ENCODE measurements at places on chromosomes 4 and X.

DNA sequence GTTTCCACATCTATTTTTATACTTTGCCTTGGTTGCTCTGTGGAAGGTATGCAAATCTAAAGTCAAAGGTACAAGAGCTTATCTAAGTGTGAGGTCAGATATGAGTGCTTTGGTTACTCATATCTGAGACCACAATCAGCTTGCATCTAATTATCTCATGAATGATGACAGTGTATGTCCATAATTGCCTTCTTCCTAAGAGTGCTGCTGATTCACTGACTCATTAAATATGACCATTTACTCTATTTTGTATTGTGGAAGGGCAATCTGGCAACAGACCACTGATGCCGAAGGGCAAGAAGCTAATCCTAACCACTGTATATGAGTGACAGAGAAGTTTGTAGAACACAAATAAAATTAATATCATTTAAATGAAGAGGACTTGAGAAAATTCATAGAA, 1190.2 kb upstream of the AGA start:
- no peak for DNase-seq

DNA sequence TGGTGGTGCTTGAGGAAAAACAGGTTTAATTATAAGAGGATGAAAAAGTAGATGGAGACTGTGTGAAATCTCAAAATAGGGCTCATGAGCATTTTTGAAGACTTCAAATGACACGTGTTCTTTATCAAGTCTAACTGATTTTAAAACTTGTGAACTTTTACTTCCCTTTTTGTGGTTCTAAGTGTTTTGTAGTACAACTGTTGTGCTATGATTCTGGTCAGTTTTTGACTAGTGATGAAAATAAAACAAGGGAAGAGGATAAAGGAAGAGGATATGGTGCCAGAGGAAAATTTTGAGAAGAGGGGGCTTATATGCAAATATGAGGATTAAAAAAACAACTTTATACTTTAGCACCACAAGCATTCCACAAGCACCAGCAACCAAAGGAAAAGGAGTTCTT, 644.0 kb downstream of the RPA4 start:
- DNase-seq, result no peak

DNA sequence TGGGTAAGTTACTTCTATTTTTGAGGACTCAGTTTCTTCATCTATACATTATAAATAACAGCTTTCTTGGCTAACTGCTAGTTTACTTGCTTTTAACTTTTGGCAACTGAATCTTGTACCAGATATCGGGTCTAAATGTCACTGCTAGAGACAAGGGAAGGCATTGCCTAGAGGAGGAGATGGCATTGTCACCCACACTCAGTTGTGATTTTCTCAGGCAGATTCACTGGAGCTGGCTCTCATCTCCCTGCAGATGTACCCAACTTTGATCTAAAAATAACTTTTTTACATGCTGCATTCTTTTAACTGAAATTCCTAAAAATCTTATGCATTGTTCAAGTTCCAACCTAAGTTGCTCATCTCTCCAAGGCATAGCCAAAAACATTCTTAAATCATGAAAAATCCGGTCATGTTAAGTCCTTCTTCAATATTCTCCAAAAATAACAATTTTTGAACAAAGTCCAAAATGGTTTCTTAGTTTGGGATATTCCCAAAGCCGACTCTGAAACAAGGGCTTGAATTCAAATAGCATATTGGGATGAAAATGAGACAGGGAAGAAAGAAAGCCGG, 469.0 kb upstream of the BOD1L1 start:
- peak; percentile 28 for DNase-seq

GRCh38 chr4:183468210-183469095, 24.0 kb downstream of the CDKN2AIP start:
- DNase-seq, result no peak

DNA sequence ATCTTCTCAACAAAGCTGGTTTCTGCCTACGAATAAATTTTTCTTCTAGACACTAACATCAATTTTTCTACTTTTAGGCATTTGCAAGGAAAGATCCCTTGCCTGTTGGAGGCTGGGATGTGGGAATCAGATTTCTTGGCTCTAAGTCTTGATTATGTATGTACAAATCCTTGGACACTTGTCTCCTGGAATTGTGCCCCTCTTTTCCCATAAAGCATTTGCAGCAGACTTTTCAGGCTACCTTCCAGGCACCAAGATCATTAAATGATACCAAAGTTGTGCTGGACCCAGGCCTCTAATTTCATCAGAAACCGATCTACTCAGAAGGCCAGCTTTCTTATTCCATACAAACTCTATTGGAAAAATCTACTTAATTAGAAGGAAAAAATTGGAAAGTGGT, 339.5 kb upstream of the DIPK2B start:
- DNase-seq, result no peak

- DNase-seq, result no peak
These were observed 3.2 kb downstream of the PDK3 start for GRCh38 chrX:24468245-24468644.

GRCh38 chr4:8775751-8776355, 95.8 kb downstream of the HMX1 start:
- no peak for DNase-seq

DNA sequence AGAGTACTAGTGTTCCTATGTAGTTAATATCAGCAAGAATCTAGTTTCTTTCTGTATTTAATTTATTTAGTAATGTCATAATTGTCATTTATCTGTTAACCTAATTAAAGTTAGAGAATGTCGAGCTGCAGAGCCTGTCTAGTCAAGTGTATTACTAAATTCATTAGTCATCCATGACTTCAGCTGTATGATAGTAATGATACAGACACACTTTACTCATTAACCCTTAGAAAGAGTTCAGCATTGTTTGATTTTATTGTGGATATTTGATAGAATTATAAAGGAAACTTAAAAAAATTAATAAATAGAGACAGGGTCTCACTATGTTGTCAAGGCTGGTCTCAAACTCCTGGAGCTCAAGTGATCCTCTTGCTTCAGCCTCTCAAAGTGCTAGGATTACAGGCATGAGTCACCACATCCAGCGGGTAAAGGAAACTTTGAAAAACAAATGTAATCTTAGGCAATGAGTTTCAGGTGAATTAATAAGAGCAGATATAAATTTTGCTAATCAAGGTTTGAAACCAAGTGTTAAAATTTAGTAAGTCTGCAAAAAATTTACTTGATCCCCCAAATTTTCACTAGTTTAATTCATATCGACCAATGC, 110.6 kb downstream of the ANK2 start:
- no peak for DNase-seq

DNA sequence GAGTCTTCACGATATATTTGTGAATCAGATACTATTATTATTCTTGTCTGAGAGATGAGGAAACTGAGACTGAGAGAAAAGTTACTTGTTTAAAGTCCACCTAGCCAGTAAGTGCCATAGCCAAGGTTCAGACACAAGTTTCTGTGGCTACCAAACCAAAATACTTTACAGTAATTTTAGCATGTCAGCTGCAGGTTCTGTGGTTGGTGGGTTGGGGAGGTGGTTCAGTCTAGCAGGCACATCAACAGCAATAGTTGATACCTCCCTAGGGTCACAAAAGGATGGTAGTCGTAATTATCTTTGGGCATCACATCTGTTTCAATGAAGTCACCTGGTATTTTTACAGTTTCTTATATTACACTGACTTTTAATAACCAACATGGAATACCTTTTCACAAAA, 35.6 kb upstream of the EDA2R start:
- no peak for DNase-seq

DNA sequence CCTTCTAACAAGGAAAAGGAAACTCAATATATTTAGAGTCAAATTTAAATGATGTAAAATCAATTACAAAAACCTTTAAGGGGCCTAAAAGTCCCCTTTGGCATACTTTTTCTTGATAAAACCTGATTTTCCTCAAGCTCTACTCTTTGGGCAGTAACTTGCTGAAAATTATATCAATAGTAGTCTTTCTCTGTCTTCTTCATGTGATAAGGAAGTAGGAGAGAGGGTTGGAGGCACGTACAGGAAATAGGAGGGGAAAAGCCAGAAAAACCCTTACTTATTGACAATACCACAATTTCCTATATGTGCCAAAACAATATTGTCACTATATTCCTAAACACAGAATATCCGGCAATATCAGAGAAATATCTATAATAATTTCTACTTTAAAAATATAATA, 9.6 kb downstream of the RHOH start:
- DNase-seq, result no peak

DNA sequence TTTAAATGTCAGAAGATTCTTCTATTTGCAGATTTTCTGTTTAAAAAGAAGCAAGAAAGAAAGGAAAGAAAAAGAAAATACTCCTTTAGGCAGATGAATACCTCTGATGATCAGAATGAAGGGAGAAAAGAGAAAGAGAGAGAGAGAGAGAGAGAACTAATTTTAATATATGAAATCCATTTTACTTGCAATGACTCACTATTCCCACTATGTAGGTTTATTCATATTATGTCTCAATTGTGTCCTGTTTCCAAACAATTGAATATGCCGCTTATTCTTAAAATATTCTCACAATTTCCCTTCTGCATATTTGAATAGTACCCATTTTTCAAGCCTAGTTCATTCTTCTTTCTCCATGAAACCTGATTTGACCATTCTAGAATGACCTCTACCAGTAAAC, 11.7 kb downstream of the MEPE start:
- DNase-seq, result no peak

DNA sequence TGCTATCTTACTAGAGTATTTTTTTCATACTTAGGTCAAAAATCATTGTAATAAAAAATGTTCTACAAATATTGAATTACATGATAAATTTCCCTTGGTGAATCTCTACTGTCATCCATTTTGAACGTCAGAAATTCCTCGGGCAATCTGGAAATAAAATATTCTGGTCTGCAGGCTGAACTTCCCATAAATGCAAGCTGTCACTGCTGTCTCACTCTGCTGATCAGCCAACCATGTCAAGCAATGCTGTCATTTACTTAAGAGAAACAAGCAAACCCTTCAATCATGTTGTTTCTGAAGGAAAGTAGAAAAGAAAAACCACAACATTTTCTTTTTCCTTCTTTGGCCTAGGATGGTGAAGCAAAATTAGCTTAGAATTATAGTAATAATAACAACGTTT, 514.2 kb upstream of the GALNT7 start:
- DNase-seq, result no peak

DNA sequence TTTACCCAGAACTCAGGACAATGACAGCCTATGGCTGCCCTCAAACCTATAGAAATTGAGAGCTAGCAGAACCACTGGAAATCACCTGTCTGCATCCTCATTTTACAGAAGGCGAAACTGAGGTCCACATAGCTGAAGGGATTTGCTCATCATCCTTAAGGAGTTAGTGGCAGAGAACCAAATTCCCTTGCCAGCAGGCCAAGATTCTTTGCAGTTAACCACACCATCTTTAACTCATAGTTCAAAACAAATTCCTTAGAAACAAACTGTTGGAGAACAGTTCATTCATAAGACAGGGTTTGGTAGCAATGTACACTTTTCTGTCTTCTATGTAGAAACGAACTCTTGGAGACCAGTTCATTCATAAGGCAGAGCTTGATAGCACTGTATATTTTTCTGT, 37.9 kb upstream of the RAP2C start:
- DNase-seq, result no peak

DNA sequence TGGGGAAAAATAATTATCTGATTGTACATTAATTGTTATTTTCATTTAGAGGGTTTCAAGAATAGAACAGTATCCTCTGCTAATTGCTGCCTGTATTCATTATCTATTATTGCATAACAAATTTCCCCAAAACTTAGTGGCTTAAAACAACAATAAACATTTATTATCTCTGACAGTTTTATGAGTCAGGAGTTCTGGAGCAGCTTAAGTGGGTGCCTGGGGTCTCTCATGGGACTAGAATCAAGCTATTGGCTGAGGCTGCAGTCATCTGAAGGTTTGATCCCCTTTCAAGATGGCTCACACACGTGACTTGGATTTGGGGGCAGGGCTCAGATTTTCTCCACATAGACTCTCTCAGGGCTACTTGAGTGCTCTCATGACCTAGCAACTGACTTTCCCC, 98.1 kb upstream of the JADE1 start:
- no peak for DNase-seq

- no peak for DNase-seq
These were observed 98.1 kb downstream of the HNRNPD start for GRCh38 chr4:82275431-82276331.

DNA sequence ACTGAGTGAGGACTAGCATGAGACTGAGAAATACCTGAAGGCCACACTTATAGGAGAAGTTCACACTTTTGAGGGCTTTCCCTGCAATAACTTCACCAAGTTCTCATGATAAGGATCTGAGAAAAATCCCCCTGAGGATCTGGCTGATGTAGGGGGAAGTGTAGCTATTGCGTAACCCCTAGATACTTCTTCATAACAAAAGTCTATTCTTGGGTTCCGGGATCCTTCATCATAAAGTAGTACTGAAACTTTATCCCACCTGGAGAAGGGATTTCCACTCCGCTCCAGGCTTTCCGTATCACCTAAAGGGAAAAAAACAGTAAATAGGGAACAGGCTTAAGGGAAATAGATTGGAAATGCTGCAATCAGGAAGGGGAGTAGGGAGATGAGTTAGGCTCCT, 13.3 kb downstream of the USP27X start:
- no peak for DNase-seq

DNA sequence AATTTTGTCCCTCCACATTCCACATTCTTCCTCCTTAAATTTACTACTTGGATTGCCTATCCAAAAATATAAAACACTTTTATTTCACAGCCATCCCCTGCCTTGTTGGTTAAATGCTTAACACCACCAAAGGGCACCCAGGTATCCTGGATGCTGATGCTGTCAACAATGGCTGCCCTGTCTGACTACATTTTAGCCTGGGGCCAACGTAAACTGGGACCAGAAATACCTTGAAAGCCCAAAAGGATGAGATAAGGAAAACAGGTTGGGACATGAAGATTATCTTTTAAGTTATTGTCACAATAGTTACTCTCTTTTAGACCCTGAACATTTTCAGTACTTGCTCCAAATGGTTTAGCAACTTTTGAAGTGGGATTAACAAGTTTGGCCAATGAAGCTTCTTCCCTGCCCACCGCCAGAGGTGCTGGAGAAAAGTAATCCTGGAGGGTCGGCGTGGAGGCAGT, 775 bp upstream of the YIPF6 start:
- no peak for DNase-seq

DNA sequence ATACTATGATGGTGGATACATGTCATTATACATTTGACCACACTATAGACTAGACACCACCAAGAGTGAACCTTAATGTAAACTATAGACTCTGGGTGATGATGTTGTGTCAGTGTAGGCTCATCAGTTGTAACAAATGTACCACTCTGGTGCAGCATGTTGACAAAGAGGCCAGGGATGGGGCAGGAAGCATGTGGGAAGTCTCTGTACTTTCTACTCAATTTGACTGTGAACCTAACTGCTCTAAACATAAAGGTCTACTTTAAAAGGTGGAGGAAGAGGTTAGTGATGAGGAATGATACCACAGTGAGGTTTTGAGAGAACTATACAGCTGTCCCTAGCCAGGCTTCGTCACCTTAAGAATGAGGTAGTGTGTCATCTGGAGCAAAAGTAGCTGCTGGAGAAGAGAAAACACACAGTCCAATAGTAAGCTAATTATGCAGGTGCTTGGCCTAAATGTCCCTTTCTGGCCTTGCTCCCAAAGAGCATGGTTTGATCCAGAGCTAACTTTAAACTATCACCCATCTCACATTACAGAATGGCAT, 38.4 kb downstream of the GRSF1 start:
- DNase-seq, result no peak

- DNase-seq, result no peak
These were observed 4.6 kb upstream of the AREG start for GRCh38 chr4:74440356-74440755.
